Parietal lobe (tissue), 2 donors: ENCODE measurements at places on chromosomes 13 and 19. TPM values are rescaled to one million over a fixed set of nuclear protein-coding genes. Genes with fewer than 3 reads are reported as not detected.

Gene ZNF730
- total RNA-seq = 26.0 TPM

Gene CD79A
- not detected for total RNA-seq

Gene MISP
- total RNA-seq = not detected

Gene XRCC1
- 17.8 TPM for total RNA-seq

Gene HCST
- 1.6 TPM for total RNA-seq
